GDM1 (cell line): ENCODE measurements at places on chromosomes 5 and 9.

DNA sequence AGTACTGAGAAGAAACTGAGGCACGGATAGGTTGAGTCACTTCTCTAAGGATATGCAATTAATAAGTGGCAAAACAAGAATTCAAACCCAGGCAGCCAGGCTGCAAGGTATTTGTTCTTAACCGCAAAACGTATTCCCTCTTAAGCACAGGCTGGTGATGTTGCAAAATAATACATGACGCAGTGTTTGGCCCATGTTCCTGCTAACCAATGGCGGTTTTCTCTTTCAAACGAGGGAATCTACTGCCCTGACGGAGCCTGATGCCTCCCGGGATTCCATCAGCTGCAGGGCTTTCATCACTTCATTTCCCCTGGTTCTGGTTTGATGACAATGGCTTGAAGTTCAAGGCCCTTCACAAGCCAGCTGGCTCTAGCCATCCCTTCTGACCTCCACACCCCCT lies 154.8 kb downstream of the SLIT3 start:
- DNase-seq = no peak

GRCh38 chr9:117411547-117411946 lies 3.3 kb downstream of the ASTN2 start:
- DNase-seq = no peak

- DNase-seq = no peak
Observed at GRCh38 chr9:33265211-33265865, 489 bp downstream of the CHMP5 start.

DNA sequence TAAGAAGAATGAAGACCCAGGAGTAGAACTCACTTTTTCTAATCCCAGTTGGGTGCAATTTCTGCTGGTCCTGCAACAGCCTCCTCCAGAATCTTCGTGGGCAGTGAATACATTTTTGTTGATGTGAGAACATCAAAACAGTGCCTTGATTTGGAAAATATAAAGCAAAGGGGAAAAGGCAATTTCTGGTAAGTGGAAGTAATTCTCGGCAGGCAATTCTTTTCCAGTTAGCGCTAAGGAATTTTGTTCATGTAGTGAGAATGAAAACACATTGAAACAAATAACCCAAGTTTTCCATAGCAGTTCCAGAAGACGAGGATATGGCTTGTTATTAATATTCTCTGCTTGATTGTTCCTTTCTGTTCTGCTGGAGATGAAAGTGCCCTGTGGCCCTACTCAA lies 178.7 kb downstream of the SPATA31D1 start:
- no peak for DNase-seq

GRCh38 chr5:171840711-171841522 lies 55.3 kb downstream of the SMIM23 start:
- peak; percentile 60 for DNase-seq

DNA sequence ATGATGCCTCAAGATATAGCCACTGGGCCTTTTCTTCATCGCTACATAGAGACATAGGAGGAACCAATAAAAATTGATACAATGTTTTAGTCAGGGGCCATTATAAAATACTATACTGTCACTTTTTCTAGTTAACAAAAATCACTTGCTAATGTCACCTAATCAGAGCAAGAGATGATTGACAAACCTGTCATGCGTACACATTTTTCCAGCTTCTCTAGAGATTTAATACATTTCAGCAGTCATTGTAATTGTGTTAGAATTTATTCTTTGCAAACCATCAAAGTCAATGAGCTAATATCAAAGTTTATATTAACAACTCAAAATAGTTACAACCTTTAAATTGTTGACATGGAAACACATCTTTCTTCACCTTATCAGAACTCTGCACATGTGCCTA lies 513.6 kb upstream of the SEMA6A start:
- DNase-seq = no peak

- no peak for DNase-seq
Observed at GRCh38 chr5:6525910-6526309, 77.3 kb downstream of the UBE2QL1 start.

DNA sequence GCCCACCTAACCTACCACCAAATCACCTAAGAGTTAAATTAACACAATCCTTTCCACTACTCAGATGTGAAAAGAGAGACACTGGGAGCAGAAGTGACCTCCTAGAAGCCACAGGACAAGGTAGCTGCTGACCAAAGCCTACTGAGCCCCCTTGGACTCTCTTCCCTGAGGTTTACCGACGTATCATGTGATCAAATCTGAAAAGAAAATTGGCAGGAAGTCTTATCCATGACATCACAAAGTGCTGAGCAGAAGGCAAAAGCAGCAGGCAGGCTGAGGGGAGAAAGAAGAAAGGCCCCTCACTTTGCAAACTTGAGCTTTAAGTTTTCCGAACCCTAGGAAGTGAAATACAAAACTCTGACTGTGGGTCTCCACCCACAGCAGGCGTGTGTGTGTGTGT lies 11.1 kb downstream of the PRELID2 start:
- DNase-seq = no peak
